T-helper 9 cell (primary cell): ENCODE measurements at places on chromosomes 5 and 9.
A peak's percentile ranks its signal among the peaks of the same experiment; 100 is the strongest.

- no peak for DNase-seq
These were observed 391.5 kb upstream of the SMC2 start for GRCh38 chr9:103702572-103702971.

DNA sequence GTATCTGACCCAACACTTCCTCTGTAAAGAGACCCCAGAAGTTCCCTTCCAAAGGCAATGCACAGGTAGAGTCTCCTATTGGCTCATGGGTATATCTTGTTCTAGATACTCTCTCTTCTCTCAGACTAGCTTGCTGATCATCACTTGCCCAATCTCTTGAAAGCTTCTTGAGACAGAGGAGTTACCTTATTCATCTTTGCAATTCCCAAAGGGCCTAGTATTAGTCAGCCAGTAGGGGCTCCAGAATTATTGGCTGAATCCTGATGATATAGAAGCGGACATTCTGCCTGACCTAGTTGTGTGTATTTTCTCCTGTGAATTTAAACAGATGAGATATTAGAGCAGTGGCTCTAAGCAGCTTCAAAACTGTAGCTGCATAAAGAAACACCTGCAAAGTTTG, 304.0 kb upstream of the KLF4 start:
- DNase-seq = no peak

DNA sequence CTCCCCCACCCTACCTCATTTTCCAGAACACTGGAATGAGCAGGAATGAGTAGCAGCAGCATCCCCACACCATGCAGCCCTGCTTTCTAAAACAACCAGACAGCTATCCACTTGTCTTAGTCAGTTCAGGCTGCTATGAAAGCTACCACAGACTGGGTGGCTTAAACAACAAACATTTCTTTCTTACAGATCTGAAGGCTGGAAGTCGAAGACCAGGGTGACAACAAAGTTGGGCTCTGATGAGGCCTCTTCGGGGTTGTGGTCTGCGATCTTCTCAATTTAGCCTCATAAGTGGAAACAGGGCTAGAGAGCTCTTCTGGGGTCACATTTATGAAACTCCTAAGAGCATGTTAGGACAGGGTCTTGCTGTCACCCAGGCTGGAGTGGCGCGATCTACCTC, 38.9 kb downstream of the LPAR1 start:
- DNase-seq = no peak

DNA sequence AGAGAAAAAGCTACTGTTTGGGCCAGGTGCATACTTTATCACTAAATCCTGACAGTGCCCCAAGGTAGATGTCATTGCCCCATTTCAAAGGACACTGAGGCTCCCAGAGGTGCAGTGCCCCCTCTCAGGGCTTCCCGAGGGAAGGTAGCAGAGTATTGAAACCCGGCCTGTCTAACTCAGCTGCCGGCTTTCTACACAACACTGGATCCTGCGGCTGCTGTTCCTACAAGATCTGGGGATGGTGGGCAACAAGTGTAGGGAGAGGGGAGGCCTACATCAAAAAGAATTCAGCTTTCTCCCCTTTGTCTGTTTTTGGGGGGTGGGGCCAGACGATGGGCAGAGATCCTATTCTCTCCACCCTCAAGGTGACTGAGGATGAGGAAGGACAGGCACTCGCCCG, 200.8 kb downstream of the DAB2IP start:
- no peak for DNase-seq

- DNase-seq = no peak
These were observed 439.5 kb upstream of the CD180 start for GRCh38 chr5:67636091-67636490.

DNA sequence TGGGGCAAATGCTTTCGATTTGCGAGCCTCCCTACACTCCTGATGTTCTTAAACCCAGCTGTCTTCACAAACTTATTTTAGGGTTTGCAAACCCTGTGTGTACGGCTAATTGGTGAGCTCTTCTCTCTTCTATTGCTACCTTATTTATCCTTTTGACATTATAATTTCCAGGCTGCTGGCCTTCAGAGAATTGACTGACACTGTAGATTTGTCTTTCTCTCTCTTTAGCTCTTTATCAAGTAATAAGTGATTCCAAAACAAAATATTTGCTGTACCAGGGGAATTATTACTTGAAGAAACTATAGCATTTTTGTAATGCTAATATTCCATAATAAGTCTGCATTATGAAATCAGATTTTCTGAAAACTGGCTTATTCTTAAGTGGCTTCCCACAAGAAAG, 92.5 kb downstream of the NPR3 start:
- DNase-seq = no peak

- no peak for DNase-seq
These were observed 26.6 kb upstream of the CREBRF start for GRCh38 chr5:173029499-173029921.

DNA sequence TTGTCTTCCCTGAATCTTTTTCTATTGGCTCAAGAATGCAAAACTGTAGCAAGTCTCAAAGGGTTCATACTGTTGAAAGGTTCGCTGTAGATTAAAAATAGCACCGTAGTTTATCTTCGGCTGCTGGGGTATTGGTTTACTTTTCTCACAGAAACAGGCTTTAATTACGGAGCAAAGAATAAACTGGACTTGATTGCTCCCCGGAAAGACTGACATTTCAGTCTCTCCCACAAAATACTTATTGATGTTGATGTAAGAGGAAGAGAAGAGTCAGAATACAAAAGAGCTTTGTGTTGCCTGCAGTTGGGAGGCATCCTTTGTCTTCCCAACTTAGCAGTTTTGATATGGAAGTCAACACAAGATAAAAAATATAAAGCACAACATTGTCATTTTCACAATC, 183.9 kb upstream of the DMAC1 start:
- no peak for DNase-seq

DNA sequence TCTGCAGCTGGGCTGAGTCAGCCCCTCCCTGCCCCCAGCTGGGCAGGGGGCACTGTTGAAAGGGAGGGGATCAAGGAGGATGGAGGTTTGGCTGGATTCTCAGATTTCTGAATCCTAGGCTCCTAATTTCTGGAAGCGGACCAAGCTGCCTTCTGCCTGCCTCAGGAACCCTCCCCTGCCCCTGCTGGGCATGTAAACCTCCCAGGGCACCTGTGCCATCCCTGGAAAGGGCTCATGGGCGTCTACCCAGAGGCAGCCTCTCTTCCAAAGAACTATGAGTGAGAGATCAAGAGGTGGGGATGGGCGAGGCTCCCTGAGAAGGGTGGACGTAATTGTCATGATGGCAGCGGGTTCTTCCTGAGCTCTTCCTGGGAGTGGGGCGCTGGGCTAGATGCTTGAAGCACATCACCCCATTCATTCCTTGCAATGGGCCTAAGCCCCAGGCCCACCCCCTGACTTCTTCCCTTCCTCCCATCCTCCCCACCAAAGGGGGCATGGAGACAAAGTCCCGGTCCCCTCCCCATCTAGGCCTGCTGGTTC, 21.6 kb downstream of the CSF1R start:
- no peak for DNase-seq

DNA sequence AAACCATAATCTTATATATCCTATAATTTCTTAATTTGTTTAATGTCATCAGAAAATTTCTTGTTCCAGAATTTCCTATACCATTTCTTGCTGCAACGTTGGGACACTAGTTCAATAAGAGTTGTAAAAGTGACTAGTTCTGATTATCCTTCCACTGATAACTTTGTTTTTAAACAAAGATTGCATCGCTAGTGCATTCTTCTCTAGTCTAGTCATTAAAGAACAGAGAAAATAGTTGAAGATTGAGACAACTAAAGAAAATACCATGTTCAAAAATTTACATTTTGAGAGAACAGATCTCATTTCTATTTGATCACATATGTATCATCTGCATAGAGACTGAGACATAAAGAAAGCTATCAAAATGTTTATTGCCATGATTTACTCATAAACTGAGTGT, 1888.2 kb downstream of the EFNA5 start:
- DNase-seq = no peak

- DNase-seq = no peak
These were observed 227.7 kb downstream of the SMARCA2 start for GRCh38 chr9:2242831-2243330.

- DNase-seq = no peak
These were observed 291.1 kb upstream of the ZNF608 start for GRCh38 chr5:125037530-125037929.

- no peak for DNase-seq
These were observed 37.8 kb upstream of the KIF2A start for GRCh38 chr5:62268234-62268633.

- DNase-seq = no peak
These were observed 504.5 kb downstream of the NR2F1-AS1 start for GRCh38 chr5:93076566-93076965.

- DNase-seq = no peak
These were observed 973 bp downstream of the PLPPR1 start for GRCh38 chr9:101029315-101030085.

DNA sequence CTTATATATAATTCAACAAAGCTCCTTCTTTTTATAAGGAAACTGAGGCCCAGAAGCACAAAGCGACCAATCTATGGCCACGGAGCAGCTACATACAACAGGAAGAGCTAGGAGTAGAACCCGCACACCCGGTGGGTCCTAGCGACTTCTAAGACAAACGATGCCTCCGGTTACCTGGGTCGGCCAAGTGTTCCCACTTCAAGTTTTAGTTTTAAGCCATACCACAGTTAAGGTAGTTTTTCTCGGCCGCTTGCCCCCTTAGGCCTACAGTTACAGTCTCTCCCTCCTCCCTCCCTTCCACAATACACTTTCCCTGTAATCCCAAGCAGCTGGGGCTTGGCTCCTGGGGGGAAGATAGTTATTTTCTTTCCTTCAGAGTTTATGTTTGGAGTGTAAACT, 533 bp downstream of the SREK1IP1 start:
- DNase-seq = no peak

- no peak for DNase-seq
These were observed 454.6 kb downstream of the RAB3C start for GRCh38 chr5:59037453-59037852.

- no peak for DNase-seq
These were observed 288.1 kb upstream of the EFNA5 start for GRCh38 chr5:107958861-107959260.

GRCh38 chr5:418162-419121, 24.5 kb upstream of the EXOC3 start:
- no peak for DNase-seq

DNA sequence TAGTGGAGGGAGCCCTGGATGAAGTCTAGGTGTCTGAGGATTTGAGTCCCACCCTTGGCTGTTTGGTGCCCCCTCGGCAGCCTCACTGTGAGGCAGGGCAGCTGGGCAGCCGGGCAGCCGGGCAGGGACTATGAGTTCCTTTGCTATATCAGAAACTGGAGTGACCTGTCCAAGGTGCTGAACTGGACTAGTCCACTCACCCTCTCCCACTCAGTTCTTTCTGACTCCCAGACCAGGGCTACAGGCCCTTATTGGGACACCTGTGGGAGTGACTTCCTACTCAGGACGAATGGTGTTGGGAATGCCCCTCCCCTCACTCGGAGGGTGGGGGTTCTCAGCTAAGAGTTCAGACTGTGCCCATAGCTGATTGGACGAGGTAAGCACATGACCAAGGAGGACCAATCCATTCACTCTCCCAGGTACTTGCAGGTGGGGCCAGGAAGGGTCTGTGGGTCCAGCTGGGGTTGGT, 34.1 kb upstream of the RAPGEF1 start:
- no peak for DNase-seq

DNA sequence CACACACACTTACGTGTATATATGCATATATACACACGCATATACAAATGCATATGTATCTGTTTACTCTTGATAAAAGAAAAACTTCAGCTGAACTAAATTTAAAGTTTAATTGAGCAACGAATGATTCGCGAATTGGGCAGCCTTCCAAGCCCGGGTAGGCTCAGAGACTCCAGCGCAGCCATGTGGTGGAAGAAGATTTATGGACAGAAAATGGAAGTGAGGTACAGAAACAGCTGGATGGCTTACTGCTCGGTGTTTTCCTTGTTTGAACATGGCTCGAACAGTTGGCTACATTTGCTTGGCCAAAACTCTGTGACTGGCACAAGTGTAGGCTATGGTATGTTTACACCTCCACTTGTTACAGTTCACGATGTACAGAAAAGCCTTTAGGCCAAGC, 239.3 kb upstream of the PRDM9 start:
- no peak for DNase-seq

DNA sequence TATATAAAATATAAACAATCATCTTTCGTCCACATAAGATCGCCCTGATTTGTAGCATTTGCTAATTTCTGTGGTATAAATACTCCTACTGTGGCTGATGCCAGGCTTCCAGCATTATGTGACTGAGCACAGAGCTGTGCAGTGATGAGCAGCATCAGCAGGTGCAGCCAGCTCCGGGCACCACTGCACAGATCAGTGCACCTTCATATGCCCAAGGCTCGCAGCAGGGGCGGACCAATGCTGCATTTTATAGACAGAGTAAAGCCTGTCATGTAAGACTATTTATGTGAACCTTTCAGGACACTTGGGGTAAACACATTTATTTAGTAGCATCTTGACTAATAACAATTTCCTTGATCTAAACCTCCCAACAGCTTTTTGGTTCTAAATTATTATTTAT, 53.1 kb downstream of the LMNB1 start:
- DNase-seq = no peak

DNA sequence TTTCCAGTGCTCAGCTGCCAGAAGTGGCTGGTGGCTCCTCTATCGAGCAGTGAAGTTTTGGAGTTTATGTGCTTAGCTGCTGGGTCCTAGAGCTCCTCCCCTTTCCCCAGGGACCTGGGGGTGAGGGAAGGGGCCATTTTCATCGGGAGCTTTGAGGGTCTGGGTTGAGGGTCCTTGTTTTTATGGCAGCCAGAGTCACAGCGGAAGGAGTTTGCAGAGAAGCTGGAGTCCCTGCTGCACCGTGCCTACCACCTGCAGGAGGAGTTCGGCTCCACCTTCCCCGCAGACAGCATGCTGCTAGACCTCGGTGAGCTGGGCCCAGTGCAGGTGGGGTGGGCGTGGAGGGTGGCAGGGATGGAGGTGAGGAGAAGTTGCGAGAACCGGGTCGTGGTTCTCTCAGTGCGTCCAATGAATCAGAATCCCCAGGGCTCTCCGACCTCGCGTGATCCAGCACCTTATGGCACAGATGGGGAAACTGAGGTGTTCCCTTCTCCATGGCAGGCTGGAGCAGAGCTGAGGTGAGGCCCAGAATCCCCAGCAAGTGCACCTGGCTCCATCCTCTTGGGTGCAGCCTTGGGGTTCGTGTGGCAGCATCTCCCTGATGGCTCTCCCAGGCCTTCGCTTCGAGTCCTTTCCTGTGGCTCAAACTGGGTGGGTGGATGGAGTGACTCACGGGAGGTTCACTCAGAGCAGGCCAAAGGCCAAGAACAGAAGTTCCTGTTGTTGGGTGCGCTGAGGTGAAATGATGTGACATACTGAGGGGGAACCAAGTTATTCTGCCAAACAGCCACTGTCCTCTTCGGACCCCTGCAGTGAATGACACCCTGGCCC, 21.7 kb upstream of the DOLPP1 start:
- DNase-seq = no peak

- DNase-seq = peak; percentile 58
These were observed 84.0 kb downstream of the ZFAND5 start for GRCh38 chr9:72280913-72281500.
